ENCODE measurements at places on chromosomes 5 and 9. TPM values are rescaled to one million over a fixed set of nuclear protein-coding genes. Genes with fewer than 3 reads are reported as not detected.

The CD72 gene
- total RNA-seq: 5.9 TPM

The RORB gene
- total RNA-seq: 0.43 TPM

The SLC34A1 gene
- total RNA-seq: 0.22 TPM

The PCA3 gene
- total RNA-seq: 7.5 TPM

The RNF180 gene
- total RNA-seq: 4.0 TPM

The CACFD1 gene
- total RNA-seq: 32.0 TPM

The CDC14B gene
- total RNA-seq: 19.2 TPM

The TLR4 gene
- total RNA-seq: 0.25 TPM

The TBCA gene
- total RNA-seq: 274 TPM

The NTNG2 gene
- 2.5 TPM for total RNA-seq

The OBP2B gene
- not detected for total RNA-seq

The CCL27 gene
- 0.75 TPM for total RNA-seq

The PITX1 gene
- total RNA-seq: 0.46 TPM

DNA sequence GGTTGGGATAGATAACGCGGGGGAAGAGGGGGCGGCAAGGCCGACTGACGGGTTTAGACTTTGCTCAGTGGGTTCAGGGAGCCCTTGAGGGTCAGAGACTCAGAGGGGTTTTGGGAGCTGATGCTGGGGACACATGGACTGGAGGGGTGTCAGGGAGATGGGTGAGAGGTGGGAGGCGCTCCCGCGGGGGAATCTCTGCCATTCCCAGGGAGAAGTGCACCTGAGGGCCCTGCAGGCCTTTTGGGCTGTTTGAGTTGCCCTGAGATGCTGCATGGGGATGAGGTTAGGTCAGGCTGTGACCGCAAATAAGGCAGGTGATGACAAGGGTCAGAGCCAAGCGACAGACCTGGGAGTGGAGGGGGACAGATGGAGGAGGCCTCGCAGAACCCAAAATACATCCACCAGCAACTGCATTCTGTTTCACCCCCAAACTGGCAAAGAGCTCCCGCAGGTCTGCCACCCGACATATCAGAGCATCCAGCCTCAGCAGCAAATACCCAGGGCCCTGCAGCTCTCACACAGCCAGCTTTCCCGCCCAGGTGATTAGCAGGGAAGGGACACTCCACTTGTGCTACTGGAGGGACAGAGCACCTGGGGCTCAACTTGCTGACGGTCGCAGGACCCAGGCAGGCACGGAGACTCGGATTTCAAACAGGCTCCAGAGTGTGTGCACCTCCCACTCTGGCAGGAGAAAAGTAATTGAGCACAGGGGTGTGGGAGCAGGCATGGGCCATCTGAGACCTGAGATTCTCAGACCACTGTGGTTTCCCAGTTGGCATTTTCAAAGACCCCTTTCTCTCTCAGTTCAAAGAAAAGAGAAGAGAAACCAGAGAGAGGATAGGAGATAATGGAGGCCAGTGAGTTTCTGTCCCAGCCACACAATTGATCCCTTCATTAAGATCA, 26.4 kb downstream of the TMOD1 start:
- ATAC-seq: no peak

GRCh38 chr5:95862671-95863382, 40.3 kb upstream of the GLRX start:
- ATAC-seq: no peak

DNA sequence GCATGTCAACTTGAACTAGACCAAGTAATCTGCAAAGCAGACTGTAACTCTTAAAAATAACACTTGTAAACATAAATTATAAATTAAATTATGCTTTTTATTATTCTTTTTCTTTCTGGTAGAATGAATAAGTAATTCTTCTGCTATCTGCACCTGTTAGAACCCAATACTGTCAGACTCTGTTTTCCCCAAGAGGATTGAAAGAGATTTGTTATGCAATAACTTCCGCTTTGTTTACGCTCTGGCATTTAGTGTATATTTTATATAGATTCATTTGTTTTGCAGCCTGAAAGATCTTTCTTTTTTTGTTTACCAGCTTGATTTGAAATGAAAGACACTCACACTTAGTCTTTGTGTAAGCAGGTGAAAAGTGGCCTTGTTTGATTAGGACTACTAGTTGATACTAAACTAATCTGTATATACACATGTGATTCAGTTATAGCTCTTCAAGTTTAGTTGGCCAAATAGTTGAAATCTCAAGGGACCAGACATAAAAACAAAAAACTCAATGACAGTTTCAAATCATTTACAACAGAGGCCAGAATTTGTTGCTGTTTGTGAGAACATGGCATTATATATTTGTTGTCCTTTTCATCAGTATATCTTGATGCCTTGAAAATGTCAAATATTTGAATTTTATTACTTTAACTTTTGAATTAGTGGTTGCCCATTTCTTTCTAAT, 155.8 kb downstream of the PBX3 start:
- ATAC-seq: no peak

DNA sequence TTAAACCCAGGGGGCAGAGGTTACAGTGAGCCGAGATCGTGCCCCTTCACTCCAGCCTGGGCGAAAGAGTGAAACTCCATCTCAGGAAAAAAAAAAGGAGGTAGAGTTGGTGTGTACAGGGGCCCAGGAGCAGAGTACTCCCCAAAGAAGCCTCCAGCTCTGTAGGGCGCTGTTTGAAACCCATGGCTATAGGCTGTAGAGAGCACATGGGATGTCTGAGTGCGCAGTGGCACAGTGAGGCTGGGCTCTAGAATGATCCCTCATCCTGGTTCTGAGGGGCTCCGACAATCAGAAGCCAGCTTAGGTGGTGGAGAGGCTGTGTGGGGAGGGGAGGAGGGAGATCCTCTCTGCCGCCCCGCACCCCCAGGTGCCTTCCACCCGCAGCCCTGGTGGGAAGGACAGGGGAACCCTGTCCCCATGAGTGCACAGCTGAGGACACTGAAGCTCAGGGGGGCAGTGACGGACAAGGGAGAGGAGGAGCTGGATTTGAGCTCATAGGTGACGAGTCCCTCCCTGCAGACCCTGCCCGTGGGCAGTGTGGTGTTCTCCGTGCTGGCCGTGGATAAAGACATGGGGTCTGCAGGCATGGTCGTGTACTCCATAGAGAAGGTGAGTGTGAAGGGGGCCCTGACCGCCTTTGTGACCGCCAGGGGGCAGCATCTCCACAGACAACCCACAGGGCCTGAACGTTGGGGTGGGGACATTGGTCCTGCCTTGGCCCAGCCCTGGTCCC, 24.6 kb downstream of the CDHR2 start:
- peak; percentile 98 for ATAC-seq

DNA sequence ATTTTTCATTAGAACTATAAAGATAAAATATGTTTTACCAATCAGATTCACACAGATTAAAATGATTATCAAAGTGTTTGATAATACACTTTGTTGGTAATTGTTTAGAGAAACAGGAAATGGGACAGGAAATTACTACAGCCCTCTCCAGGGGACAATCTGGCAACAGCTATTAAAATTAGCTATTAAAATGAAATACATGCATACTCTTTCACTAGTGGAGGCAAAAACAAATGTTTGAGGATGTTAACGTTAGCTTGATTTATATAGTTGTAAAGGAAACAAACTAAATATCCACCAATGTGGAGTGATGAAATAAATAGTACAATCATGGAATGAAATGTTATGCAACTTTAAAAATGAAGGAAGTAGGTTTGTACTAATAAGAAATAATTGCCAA, 53.7 kb downstream of the TARS1 start:
- no peak for ATAC-seq

DNA sequence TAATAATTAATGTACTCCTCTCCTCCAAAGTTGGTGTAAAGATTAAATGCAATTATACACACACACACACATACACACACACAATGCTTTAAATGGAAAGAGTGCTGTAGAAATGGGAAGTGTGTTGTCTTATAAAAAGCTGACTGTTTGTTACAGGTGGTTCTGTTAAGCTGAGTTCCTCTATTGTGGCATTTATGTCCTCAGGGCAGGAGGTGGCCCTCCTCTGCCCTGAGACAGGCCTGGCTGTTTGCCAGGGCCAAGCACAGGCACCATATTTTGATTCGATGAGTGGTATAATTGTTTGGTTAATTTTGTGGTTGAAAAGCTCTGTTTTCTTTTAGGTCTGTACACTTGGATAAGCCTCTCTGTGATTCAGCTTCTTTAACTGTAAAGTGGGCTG, 573.9 kb downstream of the KIF4B start:
- no peak for ATAC-seq

GRCh38 chr5:7894860-7895259, 25.9 kb downstream of the MTRR start:
- ATAC-seq: no peak

DNA sequence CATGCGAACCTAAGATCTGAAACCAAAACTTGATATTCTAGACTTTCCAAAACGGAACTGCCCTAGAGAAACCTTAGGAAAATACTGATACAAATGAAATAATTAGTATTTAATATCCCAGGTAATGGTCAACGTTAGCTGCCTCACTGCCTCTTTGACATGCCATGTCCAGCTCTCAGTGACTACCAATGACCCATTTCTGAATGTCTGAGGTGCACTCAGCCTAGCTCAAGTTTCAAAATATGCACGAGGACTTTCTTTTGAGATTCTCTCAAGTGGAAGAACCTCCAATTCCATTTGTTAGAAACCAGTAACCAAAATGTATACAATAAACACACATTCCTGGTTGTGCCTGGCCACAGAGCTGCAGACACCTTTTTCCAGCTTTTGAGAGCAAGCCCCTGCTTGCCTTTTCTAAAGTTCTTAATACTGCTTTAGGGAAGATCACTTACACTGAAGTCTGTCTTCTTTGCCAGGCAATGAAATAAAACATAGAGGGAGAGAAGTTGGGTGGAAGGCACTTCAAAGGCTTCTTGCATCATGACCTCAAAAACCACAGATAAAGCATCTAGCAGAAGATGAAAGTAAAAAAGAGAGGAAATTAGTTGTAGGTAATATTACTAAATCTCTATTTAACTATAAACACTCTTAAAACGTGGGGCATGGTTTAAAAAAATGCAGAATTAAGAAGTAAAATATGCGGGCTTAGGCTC, 87.9 kb downstream of the MRPS27 start:
- ATAC-seq: no peak

- peak; percentile 99 for ATAC-seq
Measured at GRCh38 chr9:15722888-15723287, 170.0 kb downstream of the CCDC171 start.

DNA sequence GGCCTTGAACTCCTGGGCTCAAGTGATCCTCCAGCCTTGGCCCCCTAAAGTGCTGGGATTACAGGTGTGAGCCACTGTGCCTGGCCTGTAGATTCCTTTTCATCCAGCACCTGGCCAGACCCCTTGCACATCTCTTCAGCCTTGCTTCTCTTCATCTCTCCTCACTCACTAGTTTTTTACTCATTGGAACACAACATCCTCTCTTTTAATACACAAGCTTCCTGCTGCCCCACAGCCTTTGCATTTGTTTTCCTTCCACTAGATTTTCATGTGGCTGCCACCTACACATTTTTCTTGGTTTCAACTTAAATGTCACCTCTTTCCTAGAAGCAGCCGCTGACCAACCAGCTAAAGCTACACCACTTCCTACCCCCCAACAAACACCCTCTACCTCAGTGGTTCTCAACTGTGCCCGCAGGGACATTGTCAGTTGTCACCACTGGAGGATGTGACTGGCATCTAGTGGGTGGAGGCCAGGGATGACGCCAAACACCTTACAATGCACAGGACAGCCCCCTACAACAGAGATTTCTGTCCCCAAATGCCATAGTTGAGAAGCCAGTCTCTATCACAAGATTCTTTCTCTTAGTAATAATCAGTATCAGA, 33.7 kb downstream of the HAVCR1 start:
- no peak for ATAC-seq

GRCh38 chr5:148825716-148826052, 727 bp upstream of the ADRB2 start:
- peak; percentile 33 for ATAC-seq

- ATAC-seq: no peak
Measured at GRCh38 chr5:145943674-145944121, 7.3 kb downstream of the SH3RF2 start.

GRCh38 chr5:111747337-111747736, 9.7 kb downstream of the NREP start:
- ATAC-seq: no peak

GRCh38 chr9:97387936-97388684, 23.8 kb upstream of the TDRD7 start:
- no peak for ATAC-seq

DNA sequence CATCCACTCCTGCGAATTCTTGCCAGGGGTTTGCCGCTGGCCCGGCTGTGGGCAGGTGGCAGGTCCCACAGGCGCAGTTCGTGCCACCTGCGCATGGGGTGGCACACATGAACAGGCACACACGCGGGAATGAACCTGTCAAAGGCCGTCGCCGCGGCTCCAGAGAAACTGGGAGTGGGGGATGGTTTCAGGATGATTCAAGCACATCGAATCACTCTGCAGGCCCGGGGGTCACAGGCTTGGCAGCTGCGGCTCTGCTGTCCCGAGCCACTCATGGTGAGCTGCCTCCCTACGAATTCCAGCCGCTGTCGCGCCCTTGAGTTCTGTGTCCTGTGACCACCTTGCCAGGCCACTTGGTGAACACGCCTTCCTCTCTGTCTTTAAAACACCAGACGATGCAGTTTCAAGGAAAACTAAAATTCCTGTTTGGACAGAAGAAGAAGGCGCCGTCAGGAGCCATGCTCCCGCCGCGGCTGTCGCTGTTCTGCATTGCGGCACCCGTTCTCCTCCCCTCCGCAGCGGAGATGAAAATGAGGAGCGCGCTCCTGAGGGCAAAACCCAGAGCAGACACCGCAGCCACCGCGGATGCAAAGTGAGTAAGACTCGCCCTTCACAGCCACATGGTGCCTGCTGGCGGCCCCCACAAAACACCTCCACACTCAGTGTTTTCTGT, 15.4 kb upstream of the EXOC3 start:
- no peak for ATAC-seq

- ATAC-seq: no peak
Measured at GRCh38 chr9:135724186-135724787, 22.3 kb downstream of the KCNT1 start.

GRCh38 chr5:178069909-178070308, 43.4 kb upstream of the N4BP3 start:
- peak; percentile 38 for ATAC-seq

GRCh38 chr9:29078063-29078666, 1504.9 kb upstream of the C9orf72 start:
- no peak for ATAC-seq

GRCh38 chr5:31962871-31963307, 211.2 kb downstream of the GOLPH3 start:
- ATAC-seq: no peak

GRCh38 chr5:115324021-115324420, 27.6 kb upstream of the CCDC112 start:
- no peak for ATAC-seq

DNA sequence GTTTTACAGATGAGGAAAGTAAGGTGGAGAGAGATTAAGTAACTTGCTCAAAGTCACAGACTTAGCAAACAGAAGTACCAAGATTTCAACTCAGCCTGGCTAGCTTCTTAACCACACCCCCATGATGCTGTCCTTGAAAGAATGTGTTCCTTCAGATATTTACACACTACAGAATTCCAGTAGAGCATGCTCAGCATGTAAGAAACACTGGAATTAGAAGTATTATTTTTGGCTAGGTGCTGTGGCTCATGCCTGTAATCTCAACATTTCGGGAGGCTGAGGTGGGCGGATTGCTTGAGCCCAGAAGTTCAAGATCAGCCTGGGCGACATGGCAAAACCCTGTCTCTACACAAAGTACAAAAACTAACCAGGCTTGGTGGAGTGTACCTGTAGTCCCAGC, 142.4 kb downstream of the EDIL3 start:
- no peak for ATAC-seq

Data from motor neuron (in vitro differentiated cells).